ENCODE measurements at places on chromosomes 6 and 20.

DNA sequence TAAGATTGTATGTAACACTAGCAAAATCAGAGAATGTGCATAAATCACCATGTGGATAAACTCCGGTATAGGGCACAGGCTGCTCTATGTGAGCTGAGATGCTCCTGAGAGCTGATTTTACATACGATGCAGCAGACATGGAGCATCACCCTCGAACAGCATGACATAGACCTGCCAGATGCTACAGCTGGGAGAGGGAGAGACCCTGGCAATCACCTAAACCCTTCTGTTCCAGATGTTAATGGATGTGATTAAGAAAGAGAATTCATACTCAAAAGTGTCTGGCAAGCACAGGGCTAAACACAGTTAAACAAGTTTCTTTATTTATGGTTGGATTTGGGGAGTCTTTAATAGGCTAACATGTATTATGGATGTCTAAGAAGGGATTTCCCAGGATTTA is 157.0 kb downstream of the CLIC5 start:
- DNase-seq: no peak

- no peak for DNase-seq
Measured at GRCh38 chr6:6663421-6664135, 75.1 kb downstream of the LY86 start.

GRCh38 chr6:157261606-157262005 is 61.7 kb downstream of the TMEM242 start:
- no peak for DNase-seq

DNA sequence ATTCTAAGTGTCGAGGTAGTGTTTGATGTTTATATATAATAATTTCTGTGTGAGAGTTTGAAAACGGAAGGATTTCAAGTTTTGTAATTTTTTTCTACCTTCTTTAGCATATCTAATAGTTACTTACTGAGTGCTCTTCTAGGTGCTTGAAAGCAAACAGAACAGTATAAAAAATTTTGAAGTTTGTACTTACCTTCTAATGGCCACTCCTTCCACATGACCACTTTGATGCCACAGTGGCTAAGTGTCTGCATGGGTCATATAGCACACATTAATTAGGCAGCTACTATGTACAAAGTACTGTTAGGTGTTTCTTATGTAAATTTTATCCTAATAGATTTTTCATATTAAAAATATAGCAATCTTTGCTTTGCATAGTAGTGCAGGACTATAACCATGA is 21.1 kb downstream of the RPRD1B start:
- no peak for DNase-seq

- no peak for DNase-seq
Measured at GRCh38 chr6:8047541-8048292, 16.5 kb downstream of the BLOC1S5 start.

GRCh38 chr6:123928529-123928928 is 124.9 kb downstream of the NKAIN2 start:
- DNase-seq: no peak

DNA sequence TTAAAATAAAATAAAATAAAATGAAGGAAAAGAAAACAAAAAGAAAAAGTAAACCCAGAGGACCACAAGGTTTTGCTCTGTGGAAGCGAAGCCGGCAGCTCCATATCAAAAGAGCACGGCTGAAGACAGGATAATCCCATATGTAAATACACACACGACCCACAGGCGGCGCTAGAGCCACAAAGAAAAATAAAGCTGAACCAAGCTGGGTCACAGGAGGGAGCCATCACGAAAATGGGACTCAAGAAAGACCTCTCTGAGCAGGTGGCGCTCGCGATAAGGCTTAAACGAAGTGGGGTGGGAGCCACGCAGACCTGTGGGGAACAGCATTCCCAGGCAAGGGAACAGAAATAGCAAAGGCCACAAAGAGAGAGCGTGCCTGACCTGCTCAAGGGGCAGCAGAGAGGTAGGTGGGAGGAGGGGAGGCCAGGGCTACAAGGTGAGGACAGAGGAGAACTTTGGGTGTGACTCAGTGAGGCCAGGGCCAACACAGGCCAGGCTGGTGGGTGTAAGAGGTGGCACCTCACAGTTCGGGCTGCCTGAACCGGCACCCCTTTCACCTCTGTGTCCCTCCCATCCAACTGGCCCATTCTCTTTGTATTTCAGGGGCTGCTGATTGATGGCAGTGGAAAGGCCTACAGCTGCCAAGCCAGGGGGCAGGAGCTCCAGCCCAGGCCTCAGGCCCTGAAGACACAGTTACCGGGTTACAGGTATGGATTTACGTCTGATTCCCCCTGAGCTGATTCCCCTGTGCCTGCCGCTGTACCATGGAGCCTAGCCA is 26.0 kb downstream of the PTGIS start:
- DNase-seq: no peak

GRCh38 chr6:99032396-99032795 is 84.7 kb upstream of the FBXL4 start:
- DNase-seq: no peak

GRCh38 chr20:13333793-13334192 is 112.7 kb downstream of the ISM1 start:
- no peak for DNase-seq

- no peak for DNase-seq
Measured at GRCh38 chr20:53635221-53635620, 41.6 kb upstream of the ZNF217 start.

GRCh38 chr6:157800420-157801237 is 22.4 kb upstream of the SNX9 start:
- DNase-seq: no peak

DNA sequence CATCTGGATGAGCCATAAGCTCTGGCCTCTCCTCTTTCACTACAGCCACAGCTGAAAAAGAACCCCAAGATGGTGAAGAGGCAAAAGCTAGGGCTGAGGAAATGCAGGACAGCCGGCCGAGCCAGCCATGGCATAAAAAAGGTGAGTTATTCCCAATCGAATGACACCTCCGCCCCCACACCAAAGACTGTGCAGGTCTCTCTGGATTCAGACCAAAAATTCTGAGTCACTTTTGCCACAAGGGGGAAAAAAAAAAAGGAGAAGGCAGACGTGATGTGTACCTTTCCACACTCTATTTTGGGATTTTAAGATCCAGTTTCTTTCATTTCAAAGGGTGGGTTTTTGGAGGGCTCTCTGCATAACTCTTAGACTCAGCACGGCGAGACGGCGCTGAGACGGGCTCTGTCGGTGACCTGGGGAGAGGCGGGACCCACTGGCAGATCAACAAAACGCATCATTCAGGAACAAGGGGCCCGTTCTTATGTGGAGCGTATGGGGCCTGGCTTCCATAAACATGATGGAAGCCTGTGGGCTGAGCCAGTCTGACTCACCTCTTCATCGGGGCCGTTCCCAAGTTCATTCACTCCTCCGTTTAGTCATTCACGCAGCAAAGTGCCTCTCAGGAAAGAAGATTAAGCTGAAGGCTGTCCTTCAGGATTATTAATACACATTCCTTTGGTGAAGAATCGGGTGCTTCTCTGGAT is 54.8 kb downstream of the NFATC2 start:
- no peak for DNase-seq

GRCh38 chr6:157607317-157608109 is 215.5 kb upstream of the SNX9 start:
- DNase-seq: no peak

GRCh38 chr6:4660377-4661321 is 115.6 kb upstream of the CDYL start:
- DNase-seq: no peak

DNA sequence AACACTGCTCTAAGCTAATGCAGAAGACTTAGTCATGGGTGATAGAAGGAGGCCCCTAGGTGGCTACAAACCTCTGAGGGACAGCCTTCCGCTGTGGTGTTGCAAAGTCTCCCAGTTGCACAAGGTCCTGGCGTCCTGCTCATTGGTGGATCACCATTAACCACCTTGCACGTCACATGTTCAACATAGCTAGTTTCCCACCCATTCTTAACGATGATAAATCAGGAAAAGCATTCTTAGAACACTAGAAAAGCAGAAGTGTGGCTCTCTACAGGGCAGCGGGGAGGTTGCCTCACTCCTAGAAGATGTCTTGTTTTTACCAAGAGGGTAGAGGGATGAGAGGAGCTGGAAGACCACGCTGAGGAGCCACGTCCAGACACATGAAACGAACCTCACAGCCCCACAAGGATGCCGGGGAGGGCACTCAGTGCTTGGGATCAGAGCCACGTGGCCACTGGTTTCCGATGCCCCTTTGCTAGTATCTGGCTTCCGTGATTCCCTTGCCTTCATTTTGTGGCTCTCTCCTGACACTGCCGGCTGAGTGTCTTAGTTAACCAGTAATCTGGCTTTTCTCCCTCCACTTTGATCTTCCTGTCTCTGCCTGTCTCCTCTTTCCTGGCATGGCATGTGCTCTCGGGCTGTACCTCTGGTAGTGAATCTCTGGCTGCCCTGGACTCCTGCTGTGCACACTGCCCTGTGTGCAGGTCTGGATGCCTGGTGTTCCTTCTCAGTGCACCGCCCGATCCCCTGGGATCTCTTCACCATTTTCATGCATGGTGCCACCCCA is 91.4 kb upstream of the NEDD9 start:
- DNase-seq: no peak
